ENCODE measurements at places on chromosomes 7 and 10. TPM values are rescaled to one million over a fixed set of nuclear protein-coding genes. Genes with fewer than 3 reads are reported as not detected.

- DNase-seq: peak; percentile 26
These were observed 270.9 kb downstream of the RELN start for GRCh38 chr7:103718482-103719061.

Gene ARHGEF35
- total RNA-seq: 9.0 TPM

Gene CHST3
- 48.6 TPM for total RNA-seq

DNA sequence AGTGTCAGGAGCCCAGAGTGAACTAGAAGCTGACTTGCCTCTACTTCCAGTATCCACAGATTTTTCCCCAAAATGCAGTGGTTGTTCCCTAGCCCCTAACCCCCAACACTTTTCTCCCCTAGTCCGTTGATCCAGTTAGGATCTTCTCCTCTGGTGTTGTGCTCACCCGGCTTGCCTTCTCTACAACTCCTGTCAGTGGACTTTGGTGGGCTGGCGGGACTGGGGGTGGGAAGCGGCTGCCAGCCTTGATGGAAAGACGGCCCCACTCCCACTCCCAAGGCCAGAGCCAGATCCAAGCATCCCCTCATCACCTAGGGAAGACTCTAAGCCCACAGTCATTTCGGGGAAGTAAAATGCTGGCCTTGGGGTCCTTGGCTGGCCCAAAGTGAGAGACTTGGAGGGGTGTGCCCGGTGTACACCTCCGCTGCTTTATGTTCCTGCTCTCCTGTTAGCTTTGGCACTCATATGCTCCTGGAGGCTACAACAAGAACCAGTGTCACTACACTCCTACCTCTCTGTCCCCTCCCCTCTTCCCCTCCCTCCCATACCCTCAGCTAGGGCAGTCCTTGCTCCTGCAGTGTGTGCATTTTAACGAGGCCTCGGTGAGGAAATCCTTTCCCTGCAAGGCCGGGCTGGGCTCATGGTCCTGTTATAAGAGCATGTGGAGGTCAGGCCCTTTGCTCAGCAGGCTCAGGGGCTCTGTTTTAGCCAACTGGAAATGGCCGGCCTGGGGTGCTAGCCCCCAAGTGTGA is 930 bp upstream of the HOXA10 start:
- no peak for DNase-seq

DNA sequence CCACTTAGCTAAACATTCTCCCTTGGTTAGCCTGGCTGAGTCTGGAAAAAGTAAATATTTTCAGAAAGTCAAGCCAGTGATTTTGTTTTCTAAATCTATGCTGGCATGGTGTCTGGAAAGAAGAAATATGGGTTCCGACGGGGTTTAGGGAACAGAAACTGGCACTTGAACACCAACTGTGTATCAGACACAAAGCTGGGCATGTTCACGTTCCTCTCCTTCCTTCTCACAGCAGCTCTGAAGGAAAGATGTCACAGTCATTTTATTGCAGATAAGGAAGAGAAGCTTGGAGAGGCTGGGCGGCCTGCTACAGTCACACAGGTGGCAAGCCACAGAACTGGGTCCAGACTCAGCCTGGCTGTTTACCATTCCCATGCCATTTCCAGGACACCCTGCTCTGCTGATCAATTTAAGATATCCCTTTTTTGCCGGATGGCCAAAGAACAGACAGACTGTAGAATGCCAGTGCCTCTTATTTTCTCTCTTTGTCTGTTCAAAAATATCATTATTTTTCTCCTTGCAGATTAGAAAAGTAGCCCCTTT is 118.8 kb downstream of the HERPUD2 start:
- DNase-seq: no peak

Gene NEUROG3
- not detected for total RNA-seq

DNA sequence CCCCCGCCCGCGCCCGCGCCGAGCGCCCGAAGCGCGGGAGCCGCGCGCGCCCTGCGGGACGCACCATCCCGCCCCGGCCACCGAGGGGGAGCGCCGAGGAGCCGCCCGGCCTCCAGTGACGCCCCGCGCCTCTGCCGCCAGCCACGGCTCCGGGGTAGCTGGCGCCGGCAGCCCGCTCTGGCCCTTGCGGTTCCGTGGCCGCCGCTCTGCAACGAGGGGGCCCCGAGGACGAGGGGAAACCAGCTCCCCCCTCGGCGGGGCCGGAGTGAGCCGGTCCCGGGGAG is at the start of gene PAXIP1:
Gene PAXIP1 (minus strand): TSS at position 33 of the 284 bp plus-strand sequence. CDS start 195 bp downstream, outside the sequence.
- DNase-seq: no peak

DNA sequence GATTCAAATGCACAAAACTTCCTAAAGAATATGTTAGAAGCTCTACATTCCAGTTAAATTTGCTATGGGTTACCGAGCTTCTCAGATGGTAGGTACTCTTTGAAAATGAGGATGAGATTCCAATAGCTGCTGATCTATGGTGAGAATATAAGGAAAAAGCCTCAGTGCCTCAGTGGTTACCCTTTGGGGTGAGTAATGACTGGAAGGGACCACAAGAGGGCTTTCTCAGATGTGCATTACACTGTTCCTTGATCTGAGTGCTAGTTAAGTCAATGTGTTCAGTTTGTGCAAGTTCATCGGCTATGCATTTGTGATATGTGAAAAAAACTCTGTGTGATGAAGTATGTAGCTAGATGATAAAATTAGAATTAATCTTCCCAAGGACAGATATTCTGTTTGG is 3.5 kb downstream of the NRCAM start:
- DNase-seq: no peak

Gene SLC13A4
- total RNA-seq: 0.14 TPM

Gene DCLRE1A
- total RNA-seq: 9.9 TPM

Gene GSTO1
- total RNA-seq: 414 TPM

DNA sequence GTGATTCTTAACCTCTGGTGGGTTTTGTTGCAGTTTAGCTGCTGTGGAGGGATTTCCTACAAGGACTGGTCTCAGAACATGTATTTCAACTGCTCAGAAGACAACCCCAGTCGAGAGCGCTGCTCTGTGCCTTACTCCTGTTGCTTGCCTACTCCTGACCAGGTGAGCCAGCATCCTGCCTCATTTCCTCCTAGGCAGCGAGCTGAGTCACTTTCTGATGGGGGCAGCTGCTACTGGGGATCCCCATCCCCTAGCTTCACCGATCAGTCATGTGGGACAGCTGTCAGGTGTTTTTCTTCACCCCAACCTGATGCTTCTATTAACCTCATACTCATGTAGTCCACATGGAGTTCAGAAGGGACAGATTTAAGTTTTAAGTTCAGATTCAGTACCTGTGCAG is 21.7 kb upstream of the SMO start:
- no peak for DNase-seq

Gene TOMM7
- total RNA-seq: 85.4 TPM

DNA sequence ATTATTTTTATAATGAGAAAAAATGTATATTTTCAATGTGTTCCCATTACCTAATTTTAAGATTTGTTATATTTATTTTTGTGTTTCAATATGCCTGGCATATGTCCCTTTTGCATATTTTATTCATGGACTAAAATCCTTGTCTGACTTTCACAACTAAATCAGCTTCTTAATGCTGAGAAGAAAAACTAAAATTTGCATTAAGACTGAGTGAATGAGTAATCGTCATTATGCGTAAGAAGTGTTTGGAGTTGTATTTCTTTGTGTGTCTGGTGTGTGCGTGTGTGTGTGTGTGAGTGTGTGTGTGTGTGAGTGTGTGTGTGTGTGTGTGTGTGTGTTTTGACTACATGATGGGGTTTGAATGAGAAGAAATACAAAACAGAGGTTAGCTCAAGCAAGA is 201.7 kb upstream of the SP8 start:
- DNase-seq: no peak

Gene NEUROD6
- total RNA-seq: not detected

All from kidney epithelial cell (primary cell).